ENCODE measurements at places on chromosomes 5 and 9.

DNA sequence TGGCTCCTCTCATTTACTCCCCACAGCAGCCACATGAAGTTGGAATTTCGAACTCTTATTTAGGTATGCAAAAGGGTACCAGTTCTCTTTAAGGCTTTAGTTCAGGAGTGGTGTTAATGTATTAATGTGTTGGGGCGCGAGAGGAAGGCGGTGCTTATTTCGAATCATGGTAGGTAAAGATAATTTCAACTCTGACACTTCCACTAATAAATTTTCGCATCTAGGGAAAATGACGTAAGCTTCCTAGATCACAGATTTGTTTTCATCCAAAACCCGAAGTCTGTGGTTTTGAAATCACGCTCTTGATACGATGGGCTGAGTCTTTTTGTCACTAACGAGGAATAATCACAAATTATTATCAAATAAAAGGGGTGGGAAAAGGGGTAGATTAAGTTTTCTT is 681 bp downstream of the PPWD1 start:
- DNase-seq = peak; percentile 63

GRCh38 chr5:112221128-112221527 is 197.9 kb downstream of the EPB41L4A start:
- no peak for DNase-seq

GRCh38 chr9:27755846-27756245 is 182.6 kb upstream of the C9orf72 start:
- DNase-seq = no peak

- no peak for DNase-seq
These were observed 4.2 kb downstream of the ABCA1 start for GRCh38 chr9:104923740-104924139.

GRCh38 chr5:142820447-142820846 is 50.3 kb downstream of the ARHGAP26 start:
- no peak for DNase-seq

- no peak for DNase-seq
These were observed 135.5 kb downstream of the GLIS3 start for GRCh38 chr9:4164356-4164755.

DNA sequence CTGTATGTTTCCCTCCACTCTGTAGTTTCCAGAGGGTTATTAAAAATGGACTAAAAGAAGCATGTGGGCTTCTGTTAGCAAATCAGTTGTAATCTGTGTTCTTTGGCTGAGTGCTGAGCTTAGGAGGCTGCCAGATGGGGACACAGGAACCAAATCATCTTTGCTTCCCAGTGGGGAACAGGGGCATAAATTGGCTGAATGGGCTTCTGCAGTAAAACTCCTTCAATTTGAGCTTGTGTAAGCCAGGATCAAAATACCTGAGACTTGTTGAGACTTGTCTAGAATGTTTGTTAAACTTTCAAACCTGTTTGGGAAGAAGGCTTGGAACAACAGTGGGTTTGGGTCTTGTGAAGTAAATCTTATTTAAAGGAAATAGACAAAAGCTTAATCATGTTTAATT is 32.2 kb upstream of the TNFAIP8 start:
- DNase-seq = peak; percentile 50

GRCh38 chr5:15545082-15545481 is 45.1 kb downstream of the FBXL7 start:
- no peak for DNase-seq

DNA sequence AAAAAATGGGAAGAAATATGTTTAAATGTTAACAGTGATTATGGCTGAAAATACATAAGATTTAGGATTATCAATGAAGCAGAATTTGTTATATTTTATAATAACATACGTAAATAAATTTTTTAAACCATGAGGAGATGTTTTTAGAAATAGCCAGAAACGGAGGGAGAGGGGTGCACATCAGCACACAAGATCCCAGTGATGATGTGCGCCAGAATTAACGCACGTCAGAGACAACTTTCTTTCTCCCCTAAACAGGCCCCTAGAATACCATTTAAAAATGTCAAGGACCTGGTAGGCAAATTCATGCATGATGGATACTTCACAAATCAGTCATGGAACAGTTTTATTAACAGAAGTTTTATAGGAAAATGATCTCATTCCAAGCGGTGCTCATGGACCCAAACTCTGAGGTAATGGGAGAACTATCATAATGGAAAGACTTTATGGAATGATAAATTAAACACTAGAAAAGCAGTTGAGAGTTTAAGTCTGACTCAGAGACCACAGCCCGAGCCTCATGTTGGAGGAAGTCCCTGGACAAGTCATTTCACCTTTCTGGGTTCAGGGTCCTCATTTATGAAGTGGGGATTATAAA is 258.9 kb upstream of the GAS1 start:
- DNase-seq = no peak

- DNase-seq = no peak
These were observed 107.8 kb downstream of the KCNIP1 start for GRCh38 chr5:170611449-170612090.

GRCh38 chr5:127912411-127912810 is 171.2 kb upstream of the SLC12A2 start:
- no peak for DNase-seq

DNA sequence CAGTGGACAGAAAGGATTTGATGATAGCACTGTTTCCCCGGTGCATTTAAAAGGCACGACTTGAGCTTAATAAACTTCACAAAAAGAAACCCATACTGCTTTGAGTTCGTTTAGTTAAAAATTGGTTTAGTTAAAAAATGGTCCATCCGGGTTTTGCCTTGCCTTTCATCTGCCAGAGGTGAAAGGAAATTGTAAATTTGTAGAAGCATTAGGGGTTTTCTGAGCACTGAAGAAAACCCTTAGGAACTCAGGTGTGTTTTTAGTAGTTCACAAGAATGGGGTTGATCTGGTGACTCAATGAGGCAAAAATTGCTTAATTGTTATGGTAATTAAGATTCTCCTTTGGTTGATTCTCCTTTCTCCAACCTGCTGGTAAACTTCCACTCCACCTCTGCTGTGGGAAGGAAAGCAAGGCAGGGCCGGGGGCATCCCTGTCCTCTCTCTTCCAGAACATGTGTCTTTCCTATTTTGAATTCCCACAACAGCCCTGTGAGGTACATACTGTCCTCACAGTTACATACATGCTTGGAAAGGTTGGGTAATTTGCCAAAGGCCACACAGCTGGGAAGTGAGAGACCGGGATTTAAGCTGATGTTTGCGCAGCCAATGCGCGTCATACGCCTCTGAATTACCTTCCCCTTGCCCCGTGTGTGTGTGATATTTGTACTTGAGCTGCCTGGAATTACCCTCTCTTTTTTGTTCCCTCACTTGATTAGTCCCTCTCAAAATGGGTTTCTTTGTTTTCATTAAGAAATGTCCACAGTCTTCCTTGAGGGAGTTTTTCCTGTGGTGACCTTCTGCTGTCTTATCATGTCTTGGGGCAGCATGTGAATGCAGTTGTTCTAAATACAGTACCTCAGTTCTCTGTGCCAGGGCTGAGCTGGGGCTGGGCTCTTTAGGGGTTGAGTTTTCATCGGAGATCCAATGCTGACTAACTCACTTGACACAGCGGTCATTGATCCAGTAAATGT is 94.4 kb downstream of the ARHGAP26 start:
- DNase-seq = no peak

- no peak for DNase-seq
These were observed 15.0 kb upstream of the C5orf58 start for GRCh38 chr5:170217831-170218230.

DNA sequence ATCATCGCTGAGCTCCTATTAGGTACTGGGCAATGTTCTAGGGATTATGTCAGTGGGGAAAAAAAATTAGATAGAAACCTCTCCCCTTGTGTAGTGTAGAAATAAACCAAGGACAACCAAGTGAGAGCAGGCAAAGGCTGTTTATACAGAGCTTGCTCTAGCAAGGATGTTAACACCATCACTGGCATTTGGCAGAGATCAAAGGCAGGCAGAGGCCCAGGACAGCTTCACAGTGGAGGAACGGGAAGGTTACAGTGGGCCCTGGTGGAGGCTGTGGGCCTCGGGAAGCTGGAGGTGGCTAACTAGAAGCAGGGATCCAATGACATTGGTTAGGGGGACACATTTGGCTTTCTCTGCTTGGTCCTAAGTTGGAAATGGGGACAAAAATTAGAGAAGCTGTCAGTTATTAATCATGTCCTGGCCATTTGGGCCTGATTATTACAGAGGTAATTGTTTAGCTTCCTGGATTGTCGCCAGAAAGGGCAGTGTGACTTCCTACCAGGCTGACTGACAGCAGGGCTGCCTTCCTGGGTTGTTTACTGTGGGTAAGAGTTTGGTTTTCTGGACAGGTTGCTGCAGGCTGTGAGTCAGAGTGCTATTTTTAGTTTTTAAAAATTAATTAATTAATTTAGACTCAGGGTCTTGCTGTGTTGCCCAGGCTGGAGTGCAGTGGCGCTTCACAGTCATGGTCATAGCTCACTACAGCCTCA is 259.3 kb downstream of the ROR2 start:
- no peak for DNase-seq

- DNase-seq = no peak
These were observed 253.2 kb downstream of the CDH18 start for GRCh38 chr5:19734776-19735175.

DNA sequence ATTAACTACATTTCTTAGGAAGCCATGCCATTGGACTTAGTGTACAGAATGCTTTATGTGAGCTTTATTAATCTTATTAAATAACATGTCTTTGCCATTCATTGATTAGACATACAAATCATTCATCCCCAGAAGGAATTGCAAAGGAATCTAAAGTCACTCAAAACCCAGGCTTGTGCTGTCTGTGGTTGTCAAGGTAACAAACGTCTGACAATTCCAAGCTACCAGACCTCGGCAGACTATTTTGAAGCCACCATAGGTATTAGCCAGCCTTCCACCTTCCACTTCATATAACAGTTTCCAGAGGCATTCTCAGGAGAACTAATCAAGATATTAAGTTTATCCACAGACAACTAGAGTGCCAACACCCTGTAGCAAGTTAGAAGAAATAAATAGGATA is 135.2 kb upstream of the TUSC1 start:
- no peak for DNase-seq

DNA sequence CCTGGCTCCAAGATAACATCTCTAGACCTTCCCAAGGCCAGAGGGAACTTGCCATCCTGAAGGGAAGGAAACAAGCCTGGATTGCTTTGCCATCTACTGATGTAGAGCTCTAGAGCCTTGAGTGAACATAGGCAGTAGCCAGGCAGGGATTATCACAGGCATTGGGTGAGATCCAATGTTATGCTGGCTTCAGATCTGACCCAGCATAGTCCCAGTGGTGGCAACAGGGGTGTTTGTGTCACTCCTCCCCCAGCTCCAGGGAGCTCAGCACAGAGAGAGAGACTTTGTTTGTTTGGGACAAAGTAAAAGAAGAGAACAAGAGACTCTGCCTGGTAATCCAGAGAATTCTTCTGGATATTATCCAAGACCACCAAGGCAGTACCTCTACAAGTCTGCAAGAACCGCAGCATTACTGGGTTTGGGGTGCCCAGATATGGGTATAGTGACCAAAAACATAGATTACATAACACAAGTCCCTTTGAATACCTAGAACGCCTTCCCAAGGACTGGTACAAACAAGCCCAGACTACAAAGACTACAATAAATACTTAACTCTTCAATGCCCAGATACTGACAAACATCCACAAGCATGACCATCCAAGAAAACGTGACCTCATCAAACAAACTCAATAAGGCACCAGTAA is 137.6 kb upstream of the DAPK1 start:
- no peak for DNase-seq

- DNase-seq = no peak
These were observed 17.4 kb downstream of the GLE1 start for GRCh38 chr9:128521956-128522355.

DNA sequence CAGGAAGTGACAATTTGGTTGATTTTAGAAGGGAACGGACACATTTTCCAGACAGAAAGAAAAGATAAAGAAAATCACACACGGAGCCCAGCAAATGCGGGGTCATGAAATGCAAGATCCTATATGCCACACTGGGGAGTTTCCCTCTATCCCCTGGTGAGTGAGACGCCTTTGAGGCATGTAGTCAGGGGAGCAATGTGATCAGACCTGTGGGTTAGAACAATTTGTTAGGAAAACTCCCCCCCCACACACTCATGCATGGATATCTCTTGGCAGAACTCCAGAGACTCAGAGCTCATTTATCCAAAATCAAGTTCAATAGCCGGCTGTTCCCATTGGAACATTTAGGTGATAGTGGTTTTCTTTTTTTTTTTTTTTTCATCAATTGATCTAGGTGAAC is 71.7 kb upstream of the TRIO start:
- DNase-seq = no peak

DNA sequence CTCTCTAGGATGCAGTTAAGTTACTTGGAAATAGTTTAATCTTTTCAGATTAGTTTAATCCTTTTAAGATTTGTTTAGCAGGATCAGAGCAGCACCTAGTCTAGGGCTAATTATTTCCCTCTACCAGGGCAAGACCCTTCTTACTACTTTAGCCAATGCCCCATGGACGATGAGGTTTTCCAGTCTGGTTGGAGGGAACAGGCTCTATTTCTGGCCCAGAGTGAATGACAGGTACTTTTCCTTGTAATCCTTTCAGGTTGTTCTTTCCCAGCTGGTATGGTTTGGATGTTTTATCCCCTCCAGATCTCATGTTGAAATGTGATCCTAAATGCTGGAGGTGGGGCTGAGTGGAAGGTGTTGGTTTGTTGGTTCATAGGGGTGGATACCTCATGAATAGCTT is 27.2 kb downstream of the PTTG1 start:
- DNase-seq = no peak

- DNase-seq = no peak
These were observed 568.8 kb downstream of the PSAT1 start for GRCh38 chr9:78865737-78866136.
